Heart left ventricle (tissue), 16 donors: ENCODE measurements at places on chromosomes 3 and 15.

DNA sequence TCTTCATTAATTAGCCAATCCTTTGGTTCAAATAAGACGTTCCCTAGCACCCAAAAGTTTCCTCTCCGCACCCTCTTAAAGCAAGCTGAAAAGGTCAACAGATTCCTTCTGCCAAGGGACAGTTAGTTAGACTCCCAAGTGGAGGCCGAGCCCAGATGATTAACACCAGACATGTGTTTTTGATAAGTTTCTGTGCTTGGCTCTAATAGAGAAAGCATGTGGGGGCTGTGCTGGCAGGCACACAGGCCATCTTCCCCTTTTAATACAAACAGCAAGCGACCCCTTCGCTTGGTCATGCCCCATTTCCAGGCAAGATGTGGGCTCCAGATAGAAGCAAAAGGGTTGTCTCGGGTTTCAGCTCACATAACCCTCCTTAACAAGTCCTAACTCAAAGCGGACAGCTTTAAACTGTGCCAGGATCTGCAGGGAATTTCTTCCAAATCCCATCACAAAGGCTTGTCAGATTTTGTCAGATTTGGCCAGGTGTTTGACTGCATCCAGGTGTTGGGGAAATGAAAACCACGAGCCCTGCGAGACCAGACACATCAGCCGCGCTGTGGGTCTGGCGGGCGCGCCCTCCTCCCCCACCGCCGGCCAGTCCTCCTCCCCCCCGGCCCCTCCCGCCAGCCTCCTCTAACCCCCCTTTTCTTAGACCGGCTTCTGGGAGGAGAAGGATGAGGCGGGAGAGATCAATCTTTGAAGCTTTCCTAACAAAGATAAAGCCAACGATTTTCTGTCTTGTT is 3.3 kb downstream of the HES1 start:
- no peak for DNase-seq

DNA sequence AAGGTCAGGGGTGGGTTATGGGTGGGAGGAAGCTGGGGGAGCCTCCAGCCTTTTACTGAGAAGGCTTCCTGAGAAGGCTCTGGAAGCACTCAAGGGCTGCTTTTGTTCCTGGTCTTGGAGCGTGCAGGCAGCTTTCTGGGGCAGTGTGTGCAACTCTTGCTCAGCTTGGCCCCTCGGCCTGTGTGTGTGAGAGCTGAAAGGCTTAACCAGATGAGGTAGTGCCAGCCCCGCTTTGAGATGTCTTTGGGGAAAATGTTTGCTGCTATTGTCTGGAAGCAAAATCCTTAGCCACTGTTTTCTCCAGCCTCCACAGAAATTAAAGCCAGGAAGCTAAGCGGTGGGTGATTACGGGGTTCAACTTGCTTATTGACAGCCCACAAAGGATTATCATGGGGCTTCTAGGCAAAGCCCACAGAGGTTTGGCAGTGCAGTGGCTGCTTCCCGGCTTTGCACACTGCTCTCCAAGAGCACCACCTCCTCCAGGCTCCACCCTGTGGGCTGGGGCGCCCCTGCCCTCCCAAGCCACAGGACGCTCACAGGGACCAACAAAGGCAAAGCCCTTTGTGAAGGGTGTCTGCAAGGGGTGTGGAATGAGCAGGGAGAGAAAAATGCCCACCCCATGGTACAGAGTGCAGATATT is 121.7 kb upstream of the TLE3 start:
- DNase-seq, result no peak

DNA sequence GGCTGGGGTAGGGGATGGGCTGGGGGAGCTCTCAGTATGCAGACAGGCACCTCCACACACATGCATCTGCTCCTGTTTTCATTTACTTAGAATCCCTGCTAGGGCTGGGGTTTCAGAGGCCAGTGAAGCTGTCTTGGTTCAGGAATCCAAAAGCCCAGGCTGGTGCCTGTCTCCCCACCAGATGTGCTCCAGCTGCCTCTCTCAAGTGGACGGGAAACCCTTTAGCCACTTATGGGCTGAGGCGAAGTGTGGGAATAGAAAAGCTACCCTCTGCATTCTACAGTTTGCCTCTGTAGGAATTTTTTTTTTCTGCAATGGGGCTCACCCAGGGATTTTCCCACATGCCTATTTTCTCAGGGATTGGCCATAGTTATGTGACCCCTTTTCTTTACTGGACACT is 72.5 kb downstream of the ATP2B2 start:
- no peak for DNase-seq

GRCh38 chr3:170889132-170889531 is 19.1 kb upstream of the RPL22L1 start:
- no peak for DNase-seq

DNA sequence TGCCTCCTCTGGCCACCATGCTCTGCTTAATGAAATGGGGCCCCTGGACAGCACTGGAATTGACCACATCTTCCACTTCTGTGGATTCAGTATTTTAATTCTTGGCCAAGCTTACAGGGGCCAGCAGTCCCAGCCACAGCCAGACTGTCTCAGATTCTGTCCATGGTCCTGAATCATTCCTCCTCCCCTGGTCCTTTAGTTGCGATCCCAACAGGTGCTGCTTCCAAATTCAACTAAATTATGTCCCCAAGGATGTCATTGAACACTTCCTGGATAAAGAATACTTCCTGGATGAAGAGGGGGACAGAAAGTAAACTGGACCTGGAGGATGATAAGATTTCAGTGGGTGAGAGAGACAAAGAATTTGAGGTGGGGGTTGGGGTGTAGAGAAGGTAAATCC is 111.1 kb upstream of the FOXB1 start:
- DNase-seq, result no peak

GRCh38 chr3:70546679-70547078 is 234.2 kb upstream of the MDFIC2 start:
- no peak for DNase-seq

- DNase-seq, result no peak
Measured at GRCh38 chr15:70788114-70789049, 25.0 kb upstream of the UACA start.

- no peak for DNase-seq
Measured at GRCh38 chr15:89278307-89278706, 34.5 kb downstream of the FANCI start.

DNA sequence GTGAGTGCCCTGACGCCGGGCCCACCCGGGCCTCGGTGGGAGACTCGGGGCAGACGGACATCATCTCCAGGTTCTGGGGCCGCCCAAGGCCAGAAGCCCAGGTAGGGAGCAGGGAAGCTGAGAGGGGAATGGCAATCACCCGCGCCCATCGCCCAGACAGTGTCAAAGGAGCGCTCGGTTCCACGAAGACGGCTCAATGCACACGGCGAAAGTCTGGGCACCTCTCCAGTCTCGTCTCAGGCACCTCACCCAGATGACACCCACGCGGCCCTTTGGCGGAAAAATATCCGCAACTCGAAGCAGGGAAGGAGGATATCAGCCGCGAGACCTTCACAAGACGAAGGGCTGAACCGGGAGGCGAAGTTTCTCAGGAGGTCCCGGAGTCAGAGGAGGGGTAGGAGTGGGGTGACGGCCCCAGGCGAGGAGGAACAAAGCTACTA is 916 bp downstream of the IL17RD start:
- peak; percentile 65 for DNase-seq

- no peak for DNase-seq
Measured at GRCh38 chr3:30915782-30916181, 21.3 kb upstream of the GADL1 start.

DNA sequence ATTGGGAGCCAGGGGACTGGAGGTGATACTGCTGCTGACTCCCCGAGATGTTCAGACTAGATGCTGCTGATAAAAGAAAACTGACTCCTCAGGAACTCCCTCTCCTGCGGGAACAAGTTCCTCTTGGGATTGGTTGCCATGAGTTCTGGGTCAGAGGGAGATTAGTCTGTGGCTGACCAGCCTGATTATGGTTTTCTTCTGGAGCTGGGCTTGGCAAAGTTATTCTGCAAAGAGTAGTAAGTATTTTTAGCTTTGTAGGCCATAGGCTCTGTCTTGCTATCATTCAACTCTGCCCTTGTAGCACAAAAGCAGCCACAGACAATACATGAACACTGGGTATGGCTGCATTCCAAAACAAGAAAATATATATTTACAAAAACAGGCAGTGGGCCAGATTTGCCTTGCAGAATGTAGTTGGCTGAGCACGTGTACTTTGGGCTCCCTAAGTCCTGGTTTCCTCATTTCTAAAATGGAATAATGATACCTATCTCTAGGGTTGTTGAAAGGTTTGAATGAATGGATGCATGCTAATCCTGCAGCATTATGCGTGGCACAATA is 796.8 kb downstream of the AGBL1 start:
- DNase-seq, result no peak

GRCh38 chr3:152261329-152261728 is 7.4 kb upstream of the MBNL1 start:
- DNase-seq, result no peak

- no peak for DNase-seq
Measured at GRCh38 chr15:33654860-33655259, 313.4 kb upstream of the CHRM5 start.

GRCh38 chr3:106609666-106610301 is 741.0 kb upstream of the CBLB start:
- peak; percentile 27 for DNase-seq

GRCh38 chr3:174325834-174326700 is 533.1 kb upstream of the NAALADL2 start:
- DNase-seq, result no peak

DNA sequence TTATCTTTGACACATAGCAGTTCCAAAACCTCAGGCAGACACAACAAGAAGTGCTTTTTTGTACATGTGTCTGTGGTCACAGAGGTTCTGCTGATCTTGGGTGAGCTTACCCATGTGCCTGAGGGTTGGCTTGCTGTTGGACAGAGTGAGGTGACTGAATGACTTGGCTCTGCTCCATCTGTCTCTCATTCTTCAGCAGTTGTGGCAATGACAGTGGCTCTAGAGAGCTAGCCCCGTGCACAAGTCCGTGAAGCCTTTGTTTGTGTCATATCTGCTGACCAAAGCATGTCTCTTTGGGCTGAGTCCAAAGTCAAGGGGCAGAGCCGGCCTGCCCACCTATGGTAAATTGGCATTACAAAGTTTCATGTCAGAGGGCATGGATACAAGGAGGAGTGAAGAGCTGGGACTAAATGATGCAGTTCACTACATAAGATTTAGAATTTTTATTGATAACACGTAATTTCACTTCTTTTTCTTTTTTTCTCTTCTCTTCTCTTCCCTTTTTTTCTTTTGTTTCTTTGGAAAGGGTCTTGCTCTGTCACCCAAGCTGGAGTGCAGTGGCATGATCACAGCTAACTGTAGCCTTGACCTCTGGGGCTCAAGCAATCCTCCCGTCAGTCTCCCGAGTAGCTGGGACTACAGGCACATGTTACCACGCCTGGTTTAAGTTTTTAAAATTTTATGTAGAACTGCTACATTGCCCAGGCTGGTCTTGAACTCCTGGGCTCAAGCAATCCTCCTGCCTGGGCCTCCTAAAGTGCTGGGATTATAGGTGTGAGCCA is 77.9 kb downstream of the ITPR1 start:
- no peak for DNase-seq

GRCh38 chr15:31537770-31538592 is 211.3 kb downstream of the KLF13 start:
- no peak for DNase-seq

- DNase-seq, result no peak
Measured at GRCh38 chr3:8319935-8320634, 181.5 kb upstream of the LMCD1 start.

DNA sequence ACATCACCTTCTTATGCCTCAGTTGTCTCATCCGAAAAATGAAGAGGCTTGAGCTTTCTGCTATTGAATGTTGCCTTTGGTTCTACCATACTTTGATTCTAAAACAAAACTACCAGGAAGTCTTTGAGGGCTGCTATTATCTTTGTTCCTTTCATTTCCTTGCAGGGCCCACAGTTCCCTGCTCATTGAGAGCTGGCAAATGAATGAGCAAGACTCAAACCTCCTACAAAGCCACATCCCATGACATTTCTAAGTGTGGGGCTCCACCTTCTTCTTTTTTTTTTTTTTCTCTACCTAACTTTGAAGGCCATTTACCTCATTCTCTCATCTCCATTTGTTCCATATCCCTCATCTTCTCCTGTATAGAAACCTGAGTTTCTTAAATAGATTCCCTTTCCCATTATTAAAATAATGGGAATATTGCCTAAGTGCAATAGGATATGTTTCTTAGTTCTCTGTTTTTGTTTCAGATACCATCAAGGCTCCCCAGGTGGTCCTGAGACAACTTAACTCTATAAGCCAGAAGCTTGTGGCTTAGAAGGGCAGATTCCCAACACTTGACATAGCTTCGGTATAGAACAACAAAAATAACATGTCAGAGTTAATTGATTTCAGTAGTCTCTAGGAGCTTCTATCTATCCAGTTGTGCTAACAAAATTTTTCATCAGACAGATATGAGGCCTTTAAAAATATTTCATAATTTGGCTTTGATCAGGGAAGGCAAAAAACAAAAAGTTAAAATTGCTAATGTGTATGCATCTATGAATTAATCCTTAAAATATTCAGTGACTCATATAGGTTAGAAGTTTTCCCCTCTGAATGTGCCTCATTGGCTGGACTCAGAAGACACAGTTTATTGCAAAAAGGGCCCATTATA is 951.6 kb downstream of the TUSC7 start:
- DNase-seq, result no peak

GRCh38 chr3:186060222-186060621 is 48.7 kb downstream of the ETV5 start:
- DNase-seq, result no peak

DNA sequence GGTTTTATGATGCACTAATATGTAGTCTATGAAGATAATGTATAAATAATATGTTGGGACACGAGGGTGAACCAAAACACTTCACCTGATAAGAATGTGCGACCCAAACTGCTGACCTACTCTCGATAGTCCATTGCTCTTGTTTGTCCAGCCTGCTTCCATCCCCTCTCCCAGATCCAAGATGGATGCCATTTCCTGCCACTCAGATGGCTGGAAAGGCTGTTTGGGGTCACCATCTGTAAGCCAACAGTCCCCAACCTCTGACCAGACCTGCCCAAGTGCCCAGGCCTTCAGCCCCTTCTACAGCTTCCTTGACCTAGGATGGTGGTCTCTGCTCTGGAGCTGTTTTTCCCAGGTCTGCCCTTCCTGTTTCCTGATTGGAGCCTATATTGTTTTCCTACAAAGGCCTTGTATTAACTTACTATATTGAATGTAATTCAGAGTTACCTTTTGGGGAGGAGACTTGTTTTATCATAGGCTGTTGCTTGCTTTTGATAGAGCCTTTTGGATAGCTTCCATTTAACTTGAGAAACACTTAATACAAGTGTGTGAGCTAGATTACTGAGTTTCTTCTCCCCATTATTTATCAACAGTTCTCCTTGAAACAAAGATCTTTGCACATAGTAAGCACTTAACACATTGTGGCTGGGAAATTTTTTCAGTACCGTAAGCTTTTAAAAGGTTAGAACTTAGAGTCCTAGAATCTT is 5.0 kb upstream of the PAQR9 start:
- no peak for DNase-seq
